ENCODE measurements at places on chromosomes 11 and 22. TPM values are rescaled to one million over a fixed set of nuclear protein-coding genes. Genes with fewer than 3 reads are reported as not detected.

Gene KRTAP5-1
- total RNA-seq: not detected

Gene APLNR
- not detected for total RNA-seq

Gene HBD
- total RNA-seq: not detected

Gene GLB1L2
- total RNA-seq: 0.37 TPM

Gene PLEKHA7
- 10.9 TPM for total RNA-seq

Gene SERPIND1
- not detected for total RNA-seq

Gene KDM4E
- total RNA-seq: not detected

Gene TRIM49
- total RNA-seq: not detected

Gene TSSK2
- total RNA-seq: 0.29 TPM

DNA sequence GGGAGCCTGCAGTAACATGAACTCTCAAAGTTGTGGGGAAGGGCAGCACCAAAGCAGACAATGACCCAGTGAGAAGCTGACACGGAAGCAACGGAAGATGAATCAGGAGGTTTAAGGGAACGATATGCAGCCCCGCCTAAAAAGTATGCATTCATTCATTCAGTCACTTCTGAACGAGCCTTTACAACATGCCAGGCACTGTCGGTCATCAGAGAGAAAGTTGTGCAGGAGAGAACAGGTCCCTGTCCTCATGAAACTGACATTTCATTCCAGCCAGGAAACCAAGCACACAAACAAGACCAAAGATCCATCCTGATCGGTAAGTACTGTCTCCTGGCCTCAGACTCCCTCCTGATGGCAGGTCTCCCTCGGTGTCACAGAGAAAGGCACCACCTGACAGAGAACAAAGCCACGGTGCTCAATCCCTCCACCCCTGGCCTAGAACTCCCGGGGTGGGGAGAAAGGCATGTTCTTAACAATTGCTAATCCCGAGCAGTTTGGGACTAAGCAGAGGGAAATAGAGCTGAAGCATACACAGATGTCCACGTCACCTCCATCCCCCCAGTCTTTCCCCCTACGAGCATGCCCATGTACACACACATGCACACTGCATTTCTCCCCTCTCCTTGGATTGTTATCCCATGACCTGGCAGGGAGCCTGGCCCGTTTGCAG is 49.3 kb downstream of the LRFN4 start:
- no peak overlapping the region for H3K27ac ChIP-seq
- peaks cover 11% of the 10 kb centered on the region for H3K27me3 ChIP-seq
- H3K4me1 ChIP-seq: no peaks in the 10 kb centered on the region
- no peak overlapping the region for H3K4me3 ChIP-seq

DNA sequence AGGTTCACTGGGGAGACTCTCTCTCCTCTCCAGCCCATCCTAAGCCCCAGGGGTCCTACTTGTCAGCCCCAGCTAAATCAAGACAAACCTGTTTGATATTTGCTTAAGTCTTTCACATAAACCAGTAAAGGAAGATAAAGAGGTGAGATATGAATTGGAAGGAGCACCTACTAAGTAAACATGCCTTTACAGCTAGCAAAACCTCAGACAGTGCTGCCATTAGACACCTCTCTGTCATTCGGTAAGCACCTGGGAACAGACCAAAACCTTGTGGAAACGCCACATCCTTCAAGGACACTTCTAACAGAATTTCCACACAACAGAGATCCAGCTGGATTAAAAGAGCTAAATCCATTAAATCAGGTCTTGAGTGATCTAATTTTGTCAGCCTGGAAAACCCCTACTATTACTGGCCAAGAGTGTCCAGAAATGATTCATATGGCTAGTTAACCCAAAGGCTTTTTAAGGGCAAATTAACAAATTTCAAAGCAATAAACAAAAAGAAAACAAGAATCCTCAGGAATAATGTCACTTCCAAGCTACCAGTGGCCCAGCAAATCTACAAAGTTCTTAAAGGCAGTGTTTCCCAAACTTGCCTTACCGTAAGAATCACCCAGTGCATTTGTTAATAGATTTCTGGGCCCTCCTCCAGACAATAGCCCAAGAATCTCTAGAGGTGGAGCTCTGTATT is 2.4 kb downstream of the VPS37C start:
- DNase-seq: no peak
- no peaks in the 10 kb centered on the region for H3K27me3 ChIP-seq
- H3K4me1 ChIP-seq: peaks cover 26% of the 10 kb centered on the region
- H3K4me3 ChIP-seq: no peak overlapping the region
- H3K27ac ChIP-seq: peak overlapping the region; percentile 88

DNA sequence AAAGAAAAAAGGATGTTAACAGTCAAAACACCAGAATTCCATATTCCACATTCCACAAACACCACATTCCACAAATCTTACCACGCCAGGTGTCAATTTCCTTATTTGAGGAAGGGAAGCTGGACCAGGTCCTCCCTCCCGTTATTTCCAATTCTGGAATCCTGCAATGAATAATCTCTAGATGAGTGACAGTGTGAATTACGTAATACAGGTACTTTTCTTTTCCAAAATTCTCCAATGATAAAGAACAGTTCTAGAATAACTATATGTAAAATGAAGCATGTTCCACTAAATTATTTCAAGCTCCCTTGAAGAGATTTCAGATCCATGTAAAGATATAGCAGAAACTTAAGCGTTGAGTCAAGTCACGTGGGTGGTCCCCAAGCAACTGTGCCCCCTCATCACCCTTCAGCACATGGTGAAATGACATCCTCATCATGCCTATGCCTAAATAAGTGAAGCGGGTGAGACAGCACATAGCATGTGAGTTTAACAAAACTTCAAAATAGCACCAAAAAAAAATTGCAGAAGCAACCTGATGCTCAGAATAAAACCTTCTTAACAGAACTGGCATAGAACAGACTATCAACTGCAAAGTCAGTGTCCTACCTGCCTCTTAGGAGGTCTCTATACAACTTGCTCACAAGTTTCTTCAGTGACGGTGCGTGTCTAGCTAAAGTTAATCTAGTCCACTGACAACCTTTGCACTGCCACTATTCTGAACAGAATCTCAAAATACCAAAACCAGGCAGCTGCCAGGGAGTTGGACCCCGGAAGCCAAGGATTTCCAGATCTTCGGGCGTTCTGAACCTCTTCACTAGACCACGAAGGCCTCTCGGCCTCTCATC is 876 bp downstream of the NFRKB start:
- no peaks in the 10 kb centered on the region for H3K27me3 ChIP-seq
- no peak for DNase-seq
- peaks cover 6% of the 10 kb centered on the region for H3K36me3 ChIP-seq
- peak overlapping the region; percentile 91 for H3K4me3 ChIP-seq
- H3K4me1 ChIP-seq: peaks cover 30% of the 10 kb centered on the region

GRCh38 chr11:44397586-44398178 is 87.7 kb upstream of the ALX4 start:
- no peak overlapping the region for H3K4me3 ChIP-seq
- no peaks in the 10 kb centered on the region for H3K4me1 ChIP-seq
- DNase-seq: no peak
- peaks cover 28% of the 10 kb centered on the region for H3K27me3 ChIP-seq
- H3K27ac ChIP-seq: no peak overlapping the region
- H3K36me3 ChIP-seq: no peaks in the 10 kb centered on the region

- DNase-seq: no peak
- no peaks in the 10 kb centered on the region for H3K4me1 ChIP-seq
- no peak overlapping the region for H3K27ac ChIP-seq
Measured at GRCh38 chr22:32776397-32776796, 25.1 kb upstream of the TIMP3 start.

GRCh38 chr22:23215294-23216241 is 35.3 kb downstream of the BCR start:
- peak overlapping the region; percentile 80 for H3K4me3 ChIP-seq
- H3K27ac ChIP-seq: peak overlapping the region; percentile 93
- no peak for DNase-seq

GRCh38 chr11:47552566-47553405 is at the start of gene CELF1:
Gene CELF1 (minus strand): TSS chr11:47553132. CDS start chr11:47499523, 53,609 bp downstream.
- peak; percentile 91 for DNase-seq
- H3K27ac ChIP-seq: peak within 1 kb of the TSS; percentile 97
- H3K36me3 ChIP-seq: no peaks in the 10 kb centered on the region
- no peaks in the 10 kb centered on the region for H3K27me3 ChIP-seq
- H3K4me3 ChIP-seq: peak within 1 kb of the TSS; percentile 97
- H3K4me1 ChIP-seq: peaks cover 33% of the 10 kb centered on the region

GRCh38 chr11:57303990-57304579 is 20.7 kb downstream of the TNKS1BP1 start:
- H3K27me3 ChIP-seq: no peaks in the 10 kb centered on the region
- no peak for DNase-seq
- H3K36me3 ChIP-seq: peaks cover 6% of the 10 kb centered on the region
- H3K4me1 ChIP-seq: peaks cover 2% of the 10 kb centered on the region

DNA sequence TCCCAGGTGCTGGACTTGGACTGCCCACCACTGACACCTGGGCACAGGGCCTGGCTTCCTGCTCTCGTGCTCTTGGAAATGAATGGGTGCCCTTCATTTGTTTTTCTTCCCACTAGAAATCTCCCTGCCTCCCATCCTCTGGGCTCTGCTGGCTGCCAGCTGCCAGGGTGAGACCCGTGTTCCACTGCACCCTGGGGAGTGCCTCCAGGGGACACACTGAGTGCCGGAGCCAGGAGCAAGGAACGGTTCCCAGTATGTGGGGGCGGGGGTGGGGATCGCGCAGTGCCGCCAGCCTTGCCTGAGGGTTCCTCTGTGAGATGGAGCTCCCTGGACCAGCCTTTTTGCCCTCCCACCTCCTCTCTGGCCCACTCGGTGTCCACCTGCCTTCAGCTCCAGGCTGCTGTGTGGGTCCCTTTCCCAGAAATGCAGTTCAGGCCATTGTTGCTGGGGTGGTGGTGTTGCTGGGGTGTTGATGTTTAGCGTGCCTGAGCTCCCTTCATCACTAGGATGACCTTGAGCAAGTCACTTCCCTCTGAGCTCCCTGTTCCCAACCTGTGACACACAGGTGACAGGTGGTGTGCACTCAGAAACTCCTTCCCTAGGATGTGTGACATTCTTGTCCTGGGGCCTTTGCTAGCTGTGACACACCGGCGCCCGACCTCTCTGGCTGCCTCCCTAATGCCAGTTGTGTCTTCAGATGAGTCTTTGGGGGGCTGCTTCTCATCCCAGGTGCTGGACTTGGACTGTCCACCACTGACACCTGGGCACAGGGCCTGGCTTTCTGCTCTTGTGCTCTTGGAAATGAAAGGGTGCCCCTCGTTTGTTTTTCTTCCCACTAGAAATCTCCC is 72.1 kb downstream of the MED15 start:
- no peaks in the 10 kb centered on the region for H3K27me3 ChIP-seq
- H3K4me1 ChIP-seq: peaks cover 21% of the 10 kb centered on the region
- H3K4me3 ChIP-seq: no peak overlapping the region
- H3K27ac ChIP-seq: no peak overlapping the region

DNA sequence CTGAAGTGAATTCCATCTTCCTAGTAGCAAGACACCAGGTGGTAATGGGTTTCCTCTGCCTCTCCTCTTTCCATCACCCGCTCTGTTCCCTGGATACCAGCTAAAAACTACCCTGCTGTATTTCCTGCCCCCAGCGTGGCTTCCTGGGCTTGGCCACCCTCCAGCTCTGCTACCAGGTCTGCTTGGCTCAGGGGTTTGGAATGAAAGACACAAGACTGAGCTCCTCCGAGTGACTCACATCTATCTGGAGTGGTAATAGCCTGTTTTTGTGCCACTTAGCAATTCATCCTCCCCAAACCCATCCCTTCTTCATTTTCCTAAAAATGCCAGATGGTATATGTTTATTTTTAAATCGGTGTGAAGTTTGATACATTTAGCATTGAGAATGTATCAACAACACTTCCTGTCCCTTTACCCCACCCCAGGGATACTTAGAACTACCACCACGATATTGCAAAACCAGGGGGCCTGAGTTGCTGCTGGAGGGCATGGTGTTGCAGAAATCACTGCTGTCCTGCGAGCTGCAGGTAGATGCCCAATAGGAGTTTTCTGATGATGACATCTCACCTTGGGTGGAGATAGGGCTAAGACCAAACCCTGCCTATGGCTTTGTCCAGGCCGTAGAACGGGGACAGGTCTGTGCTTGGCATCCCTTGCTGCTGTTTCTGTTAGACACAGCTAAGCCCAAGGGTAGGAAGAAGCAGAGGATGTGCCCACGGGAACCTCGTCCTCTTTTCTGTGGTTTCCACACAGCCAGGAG is 7.5 kb upstream of the MICAL3 start:
- no peak overlapping the region for H3K27ac ChIP-seq
- H3K36me3 ChIP-seq: peaks cover 4% of the 10 kb centered on the region
- peaks cover 53% of the 10 kb centered on the region for H3K27me3 ChIP-seq
- H3K4me3 ChIP-seq: no peak overlapping the region

GRCh38 chr11:2570211-2570811 is 125.5 kb downstream of the KCNQ1 start:
- H3K4me3 ChIP-seq: no peak overlapping the region
- H3K36me3 ChIP-seq: no peaks in the 10 kb centered on the region
- no peak overlapping the region for H3K27ac ChIP-seq
- H3K4me1 ChIP-seq: no peaks in the 10 kb centered on the region
- no peaks in the 10 kb centered on the region for H3K27me3 ChIP-seq
- DNase-seq: no peak

DNA sequence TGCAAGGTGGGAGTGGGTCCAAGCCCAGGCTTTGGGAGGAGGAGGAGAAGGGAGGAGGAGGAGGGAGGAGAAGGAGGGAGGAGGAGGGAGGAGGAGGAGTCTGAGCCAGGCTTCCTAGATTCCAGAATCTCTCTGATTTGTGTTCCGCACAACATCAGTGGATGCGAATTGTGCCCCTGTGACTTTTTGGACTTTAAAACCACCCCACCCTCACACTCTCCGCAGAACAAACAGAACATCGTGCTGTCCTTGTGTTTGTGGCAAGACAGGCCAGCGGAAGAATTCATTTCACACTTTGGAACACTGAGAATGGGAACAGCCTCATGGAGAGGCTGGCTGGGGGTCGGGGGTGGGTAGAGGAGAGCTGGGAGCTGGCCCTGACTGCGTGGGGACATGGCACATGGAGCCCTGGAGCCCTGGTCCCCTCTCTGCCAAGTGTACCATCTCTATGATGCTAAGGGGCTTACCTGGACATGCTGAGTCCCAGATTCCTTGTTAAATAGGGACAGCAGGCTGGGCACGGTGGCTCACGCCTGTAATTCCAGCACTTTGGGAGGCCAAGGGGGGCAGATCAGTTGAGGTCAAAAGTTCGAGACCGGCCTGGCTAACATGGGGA is 16.4 kb upstream of the SHANK2 start:
- H3K4me3 ChIP-seq: no peak overlapping the region
- no peak overlapping the region for H3K27ac ChIP-seq
- no peak for DNase-seq
- no peaks in the 10 kb centered on the region for H3K36me3 ChIP-seq

- DNase-seq: no peak
- peaks cover 10% of the 10 kb centered on the region for H3K27me3 ChIP-seq
- no peak overlapping the region for H3K4me3 ChIP-seq
- no peak overlapping the region for H3K27ac ChIP-seq
- peaks cover 8% of the 10 kb centered on the region for H3K4me1 ChIP-seq
Measured at GRCh38 chr11:34235591-34236071, 122.2 kb downstream of the ABTB2 start.

- H3K27ac ChIP-seq: no peak overlapping the region
- H3K4me3 ChIP-seq: no peak overlapping the region
- no peaks in the 10 kb centered on the region for H3K36me3 ChIP-seq
Measured at GRCh38 chr11:25520459-25520858, 811.5 kb upstream of the ANO3 start.

- H3K4me3 ChIP-seq: no peak overlapping the region
- H3K27me3 ChIP-seq: peaks cover 26% of the 10 kb centered on the region
- DNase-seq: no peak
- H3K4me1 ChIP-seq: no peaks in the 10 kb centered on the region
- no peaks in the 10 kb centered on the region for H3K36me3 ChIP-seq
- no peak overlapping the region for H3K27ac ChIP-seq
Measured at GRCh38 chr11:94725097-94725496, 43.1 kb upstream of the AMOTL1 start.

- no peaks in the 10 kb centered on the region for H3K27me3 ChIP-seq
- peaks cover 13% of the 10 kb centered on the region for H3K36me3 ChIP-seq
- H3K27ac ChIP-seq: peak overlapping the region; percentile 83
Measured at GRCh38 chr22:23969071-23969470, 2.4 kb downstream of the DDTL start.

Data from T-helper 17 cell (primary cell).